Stomach (tissue), 19 donors: ENCODE measurements at places on chromosomes 2 and 18. TPM values are rescaled to one million over a fixed set of nuclear protein-coding genes. Genes with fewer than 3 reads are reported as not detected.

The PLA2R1 gene
- 0.31 TPM for polyA plus RNA-seq

The TRAPPC12 gene
- polyA plus RNA-seq = 65.8 TPM

The SERPINB4 gene
- 0.46 TPM for polyA plus RNA-seq

The RBBP8 gene
- 34.0 TPM for polyA plus RNA-seq

The OR6B2 gene
- not detected for polyA plus RNA-seq

DNA sequence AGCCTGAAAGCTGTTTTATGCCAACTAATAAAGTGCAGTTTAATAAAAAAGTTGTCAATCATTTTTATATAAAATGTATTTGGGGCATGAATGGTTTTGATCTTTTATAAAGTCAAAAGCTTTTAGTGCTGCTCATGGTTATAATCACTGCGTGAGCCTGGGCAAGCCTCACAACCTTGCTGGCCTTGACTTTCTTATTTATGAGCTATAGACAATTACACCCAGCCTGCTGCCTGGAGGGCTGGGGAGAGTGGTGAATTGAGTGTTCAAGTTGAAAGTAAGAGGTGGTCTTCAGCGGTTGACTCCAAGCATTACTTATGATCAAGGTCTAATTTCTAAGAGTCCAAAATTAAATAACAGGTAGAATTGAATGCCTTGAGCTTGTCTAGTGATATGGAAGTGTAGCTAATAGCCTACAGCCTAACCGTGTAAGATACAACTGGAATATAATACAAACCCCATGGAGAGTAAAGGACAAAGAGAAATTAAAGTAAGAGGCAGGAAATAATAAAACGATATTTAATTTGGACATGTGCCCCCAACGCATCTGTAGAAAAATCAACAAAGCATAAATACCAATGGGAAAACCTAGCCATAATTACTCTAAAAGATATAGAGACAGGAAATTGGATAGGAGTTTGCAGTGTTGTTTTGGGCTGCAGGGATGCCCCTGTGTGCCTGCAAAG lies 106.0 kb upstream of the CYP1B1 start:
- no peaks in the 10 kb centered on the region for H3K4me1 ChIP-seq
- H3K27me3 ChIP-seq = no peaks in the 10 kb centered on the region
- no peak overlapping the region for H3K27ac ChIP-seq
- no peak overlapping the region for H3K4me3 ChIP-seq

GRCh38 chr2:28725021-28725711 lies 26.5 kb upstream of the PPP1CB start:
- no peak overlapping the region for H3K27ac ChIP-seq
- no peaks in the 10 kb centered on the region for H3K27me3 ChIP-seq
- no peak for DNase-seq
- H3K4me3 ChIP-seq = no peak overlapping the region
- H3K4me1 ChIP-seq = no peaks in the 10 kb centered on the region
- no peaks in the 10 kb centered on the region for H3K36me3 ChIP-seq

GRCh38 chr2:145806546-145806945 lies 1286.6 kb upstream of the ZEB2 start:
- no peak overlapping the region for H3K27ac ChIP-seq
- H3K36me3 ChIP-seq = no peaks in the 10 kb centered on the region
- H3K4me3 ChIP-seq = no peak overlapping the region
- H3K4me1 ChIP-seq = peaks cover 12% of the 10 kb centered on the region

DNA sequence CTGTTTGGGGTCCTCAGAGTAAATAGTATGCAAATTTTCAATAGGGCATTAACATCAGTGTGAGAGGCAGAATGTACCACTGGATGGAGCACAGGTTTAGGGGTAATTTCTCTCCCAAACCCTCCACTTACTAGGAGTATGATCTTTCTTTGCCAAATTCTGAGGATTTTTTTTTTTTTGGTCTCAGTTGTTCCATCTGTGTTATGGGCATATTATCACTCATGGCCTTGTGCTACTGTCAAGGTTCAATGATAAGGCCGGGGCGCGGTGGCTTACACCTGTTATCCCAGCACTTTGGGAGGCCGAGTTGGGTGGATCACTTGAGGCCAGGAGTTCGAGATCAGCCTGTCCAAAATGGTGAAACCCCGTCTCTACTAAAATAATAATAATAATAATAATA lies 30.2 kb upstream of the ZEB2 start:
- no peak overlapping the region for H3K4me3 ChIP-seq
- no peaks in the 10 kb centered on the region for H3K36me3 ChIP-seq
- no peaks in the 10 kb centered on the region for H3K27me3 ChIP-seq
- no peaks in the 10 kb centered on the region for H3K4me1 ChIP-seq
- no peak overlapping the region for H3K27ac ChIP-seq
- DNase-seq = no peak

DNA sequence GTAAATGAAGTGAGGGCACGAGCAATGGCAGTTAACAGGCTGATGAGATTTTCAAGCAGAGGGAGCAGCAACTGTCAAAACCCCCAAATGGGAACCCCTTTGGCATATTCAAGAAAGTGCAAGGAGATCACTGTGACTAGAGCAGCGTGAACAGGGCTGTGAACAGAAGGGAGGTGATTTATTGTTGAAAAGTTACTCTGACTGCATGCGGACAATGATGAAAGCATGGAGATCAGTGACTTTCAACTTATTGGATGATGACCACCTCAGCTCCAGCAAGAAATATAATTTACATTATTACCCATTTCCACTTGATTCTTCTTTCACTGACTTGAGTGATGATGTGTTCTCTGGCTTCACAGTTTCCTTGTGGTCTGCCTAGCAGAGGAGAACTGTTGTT lies 187.8 kb upstream of the BOD1L2 start:
- H3K27me3 ChIP-seq = no peaks in the 10 kb centered on the region
- H3K4me1 ChIP-seq = no peaks in the 10 kb centered on the region
- DNase-seq = no peak
- no peak overlapping the region for H3K4me3 ChIP-seq
- H3K27ac ChIP-seq = no peak overlapping the region

DNA sequence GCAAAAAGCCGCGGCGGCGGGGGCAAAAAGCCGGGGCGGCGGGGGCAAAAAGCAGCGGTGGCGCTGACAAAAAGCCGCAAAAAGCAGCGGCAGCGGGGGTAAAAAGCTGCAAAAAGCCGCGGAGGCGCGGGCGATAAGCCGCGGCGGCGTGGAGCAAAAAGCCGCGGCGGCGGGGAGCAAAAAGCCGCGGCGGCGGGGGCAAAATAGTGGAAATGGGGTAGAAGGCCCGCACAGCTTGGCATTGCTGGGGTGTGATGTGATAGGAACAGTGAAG lies 450.1 kb downstream of the ANKRD30B start:
- H3K27me3 ChIP-seq = peaks cover 8% of the 10 kb centered on the region
- no peak overlapping the region for H3K4me3 ChIP-seq
- no peaks in the 10 kb centered on the region for H3K36me3 ChIP-seq
- peak; percentile 0 for DNase-seq
- H3K27ac ChIP-seq = no peak overlapping the region

DNA sequence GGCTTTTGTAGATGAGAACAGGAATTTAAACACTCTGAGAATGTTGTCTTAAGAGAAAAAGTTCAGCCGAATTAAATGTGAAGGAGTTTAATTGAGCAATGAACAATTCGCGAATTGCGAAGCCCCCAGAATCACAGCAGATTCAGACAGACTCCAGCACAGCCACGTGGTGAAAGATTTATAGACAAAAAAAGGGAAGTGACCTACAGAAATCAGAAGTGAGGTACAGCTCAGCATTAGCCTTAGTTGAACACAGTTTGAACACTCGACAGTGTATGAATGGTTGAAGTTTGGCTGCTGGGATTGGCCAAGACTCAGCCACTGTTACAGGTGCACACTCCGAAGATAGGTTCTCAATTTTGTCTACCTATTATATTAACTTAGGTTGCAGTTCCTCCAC lies 264.0 kb upstream of the CHST9 start:
- no peak overlapping the region for H3K27ac ChIP-seq
- H3K4me1 ChIP-seq = no peaks in the 10 kb centered on the region
- no peaks in the 10 kb centered on the region for H3K27me3 ChIP-seq
- H3K36me3 ChIP-seq = no peaks in the 10 kb centered on the region
- no peak for DNase-seq
- H3K4me3 ChIP-seq = no peak overlapping the region

DNA sequence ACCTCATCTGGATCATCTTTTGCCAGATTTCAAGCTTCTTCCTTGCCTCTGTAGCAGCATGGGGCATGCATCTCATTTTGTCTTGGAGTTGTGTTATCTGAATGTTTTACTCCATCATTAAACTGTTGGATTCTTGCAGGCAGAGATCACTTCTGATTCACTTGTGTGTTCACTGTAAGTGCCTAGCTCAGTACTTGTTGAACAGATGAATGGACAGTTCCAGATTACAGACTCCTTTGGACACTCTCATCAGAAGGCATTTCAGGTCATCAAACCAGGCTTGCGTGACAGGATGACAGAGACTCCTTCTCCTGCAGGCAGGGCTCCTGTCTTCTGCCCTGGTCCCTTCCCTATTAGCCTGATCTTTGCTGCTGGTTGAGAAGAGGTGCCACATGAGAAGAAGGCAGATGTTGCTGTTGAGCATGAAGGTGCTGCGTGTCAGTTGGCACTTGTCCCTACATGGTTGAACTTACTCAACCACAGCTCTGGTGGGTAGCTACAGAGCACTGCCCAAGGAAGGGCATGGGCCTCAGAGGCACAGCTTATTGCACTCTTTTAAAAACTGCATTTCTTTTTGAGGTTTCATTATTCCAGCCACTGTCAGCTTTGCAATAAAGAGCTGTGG lies 58.9 kb downstream of the INPP4A start:
- peaks cover 4% of the 10 kb centered on the region for H3K36me3 ChIP-seq
- no peaks in the 10 kb centered on the region for H3K27me3 ChIP-seq
- H3K4me3 ChIP-seq = no peak overlapping the region

DNA sequence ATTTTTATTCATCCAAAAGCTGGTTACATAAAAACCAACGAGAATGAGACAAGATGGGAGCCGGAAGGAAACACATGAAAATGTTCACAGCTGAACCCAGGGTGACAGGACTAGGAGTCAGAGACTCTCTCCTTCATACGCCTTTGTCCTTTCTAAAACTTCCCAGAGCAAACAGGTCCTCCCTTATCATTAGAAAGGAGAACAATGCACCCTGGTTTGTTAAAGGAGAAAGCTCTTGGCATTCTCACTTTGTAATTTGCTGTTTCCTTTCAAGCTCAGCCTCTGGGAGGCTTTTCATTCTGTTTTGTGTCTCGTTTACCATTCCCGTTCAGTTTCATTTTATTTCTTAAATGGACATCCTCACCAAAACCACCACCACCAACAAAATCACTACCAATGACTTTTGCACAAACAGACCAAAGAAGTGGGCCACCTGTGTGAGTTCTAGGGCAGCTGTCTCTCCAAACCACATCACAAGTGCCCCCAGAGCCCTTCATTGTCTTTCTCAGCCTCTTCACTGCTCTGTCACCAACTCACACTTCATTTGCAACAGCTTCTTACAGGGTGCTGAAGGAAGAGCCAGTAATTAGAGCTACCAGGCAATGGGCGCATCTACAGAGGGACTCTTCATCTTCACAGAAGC lies 105.3 kb downstream of the HDAC4 start:
- H3K36me3 ChIP-seq = no peaks in the 10 kb centered on the region
- peak overlapping the region; percentile 13 for H3K4me3 ChIP-seq
- H3K27ac ChIP-seq = peak overlapping the region; percentile 67
- peaks cover 84% of the 10 kb centered on the region for H3K4me1 ChIP-seq
- no peak for DNase-seq
- no peaks in the 10 kb centered on the region for H3K27me3 ChIP-seq

GRCh38 chr2:206368484-206368883 lies 74.8 kb upstream of the ADAM23 start:
- H3K36me3 ChIP-seq = no peaks in the 10 kb centered on the region
- no peak for DNase-seq
- H3K4me3 ChIP-seq = no peak overlapping the region
- no peaks in the 10 kb centered on the region for H3K4me1 ChIP-seq

GRCh38 chr18:24992491-24992890 lies 359.5 kb downstream of the ZNF521 start:
- H3K36me3 ChIP-seq = no peaks in the 10 kb centered on the region
- H3K4me3 ChIP-seq = no peak overlapping the region
- DNase-seq = no peak

DNA sequence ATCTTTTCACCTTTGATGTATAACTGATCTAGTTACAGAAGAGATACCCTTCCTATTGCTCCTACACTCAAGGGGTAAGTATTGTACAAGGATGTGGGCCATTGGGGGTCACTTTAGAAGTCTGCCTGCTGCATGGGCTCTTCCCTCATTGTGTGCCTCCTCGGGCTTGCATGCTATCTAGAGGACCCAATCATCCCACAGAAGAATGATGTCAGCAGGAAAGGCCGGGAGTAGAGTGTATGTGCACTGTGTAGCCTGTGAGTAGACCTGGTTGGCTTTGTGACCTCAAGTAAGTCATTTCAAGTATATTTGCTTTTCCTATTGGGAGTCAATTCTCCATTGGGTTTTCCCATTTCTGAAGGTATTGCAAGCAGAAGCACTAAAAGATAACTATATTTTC lies 129.5 kb upstream of the TRIB2 start:
- H3K27me3 ChIP-seq = no peaks in the 10 kb centered on the region
- no peaks in the 10 kb centered on the region for H3K36me3 ChIP-seq
- no peak overlapping the region for H3K27ac ChIP-seq
- H3K4me1 ChIP-seq = peaks cover 7% of the 10 kb centered on the region
- no peak for DNase-seq
- no peak overlapping the region for H3K4me3 ChIP-seq

DNA sequence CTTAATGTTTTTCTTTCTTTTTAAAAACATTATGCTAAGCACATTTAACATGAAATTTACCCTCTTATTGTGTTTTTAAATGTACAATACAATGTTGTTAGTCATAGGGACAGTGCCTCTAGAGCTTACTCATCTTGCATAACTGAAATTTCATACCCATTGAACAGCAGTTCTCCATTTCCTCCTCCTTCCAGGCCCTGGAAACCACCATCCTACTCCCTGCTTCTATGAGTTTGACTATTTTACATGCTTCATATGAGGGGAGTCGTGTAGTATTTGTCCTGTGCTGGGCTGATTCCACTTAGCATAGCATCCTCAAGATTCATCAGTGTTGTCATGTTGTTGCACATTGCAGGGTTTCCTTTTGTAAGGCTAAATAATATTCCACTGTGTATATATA lies 92.6 kb downstream of the SPATS2L start:
- no peak for DNase-seq
- H3K4me1 ChIP-seq = no peaks in the 10 kb centered on the region
- no peak overlapping the region for H3K4me3 ChIP-seq
- H3K27me3 ChIP-seq = no peaks in the 10 kb centered on the region
- H3K27ac ChIP-seq = no peak overlapping the region
- H3K36me3 ChIP-seq = no peaks in the 10 kb centered on the region

GRCh38 chr2:224613543-224614286 lies 28.6 kb upstream of the CUL3 start:
- no peaks in the 10 kb centered on the region for H3K36me3 ChIP-seq
- H3K4me1 ChIP-seq = no peaks in the 10 kb centered on the region
- no peaks in the 10 kb centered on the region for H3K27me3 ChIP-seq
- no peak overlapping the region for H3K4me3 ChIP-seq
- no peak overlapping the region for H3K27ac ChIP-seq
- no peak for DNase-seq

DNA sequence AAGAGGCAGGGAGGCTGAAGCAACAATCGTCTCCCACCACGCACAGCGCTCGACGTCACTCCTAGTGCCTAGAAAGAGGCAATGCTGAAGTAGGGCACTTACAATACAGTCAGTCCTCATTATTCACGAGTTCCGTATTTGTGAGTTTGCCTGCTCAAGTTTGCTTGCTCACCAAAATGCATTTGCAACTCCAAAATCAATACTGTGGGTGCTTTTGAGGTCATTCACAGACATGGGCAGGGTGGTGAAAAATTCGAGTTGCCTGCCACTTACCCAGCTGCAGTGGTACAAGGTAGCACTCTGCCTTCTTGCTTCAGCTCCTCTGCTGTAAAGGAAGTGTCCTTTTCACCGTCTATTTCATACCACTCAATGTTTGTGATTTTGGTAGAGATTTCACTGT lies 113.7 kb upstream of the NCK2 start:
- H3K4me3 ChIP-seq = no peak overlapping the region
- no peaks in the 10 kb centered on the region for H3K27me3 ChIP-seq
- no peaks in the 10 kb centered on the region for H3K4me1 ChIP-seq
- H3K27ac ChIP-seq = no peak overlapping the region
- no peak for DNase-seq
